Urinary bladder (tissue), 4 donors: ENCODE measurements at places on chromosomes 4 and X. TPM values are rescaled to one million over a fixed set of nuclear protein-coding genes. Genes with fewer than 3 reads are reported as not detected.

BEX5 gene
- total RNA-seq: 1.2 TPM

GAGE12H gene
- not detected for total RNA-seq

MMRN1 gene
- total RNA-seq: 85.7 TPM

ADH1A gene
- not detected for total RNA-seq

CRMP1 gene
- total RNA-seq: 15.8 TPM

REST gene
- 49.1 TPM for total RNA-seq

WDR1 gene
- total RNA-seq: 107 TPM

NAT8L gene
- 0.16 TPM for total RNA-seq

CLDN2 gene
- not detected for total RNA-seq

UNC5C gene
- total RNA-seq: 31.5 TPM

MAGEA8 gene
- not detected for total RNA-seq

IGSF1 gene
- total RNA-seq: 0.63 TPM

TCEAL7 gene
- total RNA-seq: 74.0 TPM

GALNTL6 gene
- total RNA-seq: 1.5 TPM

ADGRA3 gene
- 67.8 TPM for total RNA-seq
